ENCODE measurements at places on chromosomes 7 and 10.
A peak's percentile ranks its signal among the peaks of the same experiment; 100 is the strongest.

- DNase-seq: peak; percentile 82
Observed at GRCh38 chr7:74604326-74605020, 53.0 kb upstream of the GTF2I start.

GRCh38 chr7:8094164-8095140 lies 125.9 kb downstream of the GLCCI1 start:
- DNase-seq: no peak

DNA sequence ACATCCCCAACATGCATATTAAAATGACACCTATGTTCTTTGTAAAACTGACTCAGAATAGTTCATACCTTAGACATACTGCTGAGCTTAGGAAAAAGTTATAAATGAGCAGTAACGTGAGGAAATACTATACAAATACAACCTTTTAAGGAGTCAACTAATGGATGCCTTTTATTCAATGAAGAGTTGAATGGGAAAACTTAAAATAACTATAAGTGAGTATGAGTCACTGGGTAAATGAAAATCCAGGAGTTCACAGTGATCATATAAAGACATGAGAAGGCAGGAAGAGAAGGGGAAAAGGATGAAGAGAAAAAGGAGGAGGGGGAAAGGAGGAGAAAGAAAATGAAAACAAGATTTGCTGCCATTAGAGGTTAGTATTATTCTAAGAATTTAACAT lies 157.8 kb upstream of the PCDH15 start:
- DNase-seq: no peak

GRCh38 chr7:47336472-47337425 lies 245.2 kb downstream of the TNS3 start:
- DNase-seq: no peak

- DNase-seq: peak; percentile 54
Observed at GRCh38 chr7:45869426-45869825, 3.5 kb downstream of the CCDC201 start.

DNA sequence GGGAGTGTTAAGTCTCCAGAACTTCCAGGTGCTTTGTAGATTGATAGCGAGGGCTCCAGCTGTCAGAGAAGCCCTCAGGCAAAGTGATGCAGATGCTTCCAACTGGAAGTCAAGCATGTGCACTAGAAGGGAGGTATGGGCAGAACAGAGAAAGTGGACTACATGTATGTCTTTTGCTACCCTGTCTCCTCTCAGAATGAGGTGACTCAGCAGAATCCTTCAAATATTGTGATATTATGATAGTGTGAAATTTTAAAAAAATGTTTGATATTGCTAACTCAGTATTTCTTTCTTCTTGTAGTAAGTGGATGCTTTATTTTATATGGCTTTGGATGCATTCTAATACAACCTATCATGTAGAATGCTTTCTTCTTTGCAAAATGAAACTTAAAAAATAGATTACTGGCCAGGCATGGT lies 138.9 kb upstream of the SVIL start:
- no peak for DNase-seq

DNA sequence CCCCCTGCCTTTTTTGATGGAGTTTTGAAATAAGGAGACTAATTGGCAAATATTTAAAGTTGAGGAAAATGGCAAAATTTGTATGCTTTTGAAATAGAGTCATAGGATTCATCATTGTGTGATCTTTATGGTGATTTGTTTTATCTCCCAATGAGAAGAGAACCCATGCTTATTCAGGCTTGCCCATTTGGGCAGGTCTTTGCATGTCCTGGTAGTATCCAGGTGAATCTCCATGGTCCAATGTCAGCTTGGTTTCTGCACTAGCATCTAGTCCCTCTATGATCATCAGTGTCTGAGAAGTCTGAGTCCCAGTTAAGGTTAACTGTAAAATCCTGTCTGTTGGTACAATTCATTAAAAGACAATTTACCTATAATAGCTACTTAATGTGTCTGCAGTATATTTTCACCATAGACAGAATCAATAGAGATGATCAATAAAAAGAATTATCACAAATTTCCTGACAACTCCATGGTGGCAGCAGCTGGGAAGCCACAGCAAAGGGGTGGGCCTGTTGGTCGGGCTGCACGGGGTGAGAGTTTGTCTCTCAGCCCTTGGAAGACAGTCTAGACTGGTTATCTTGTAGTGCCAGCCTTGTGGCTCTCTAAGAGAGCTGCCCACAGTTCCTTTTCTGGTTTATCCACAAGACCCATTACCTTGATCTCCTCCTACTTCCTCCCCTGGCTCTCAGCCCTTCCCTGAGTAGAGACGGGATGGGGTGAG lies 22.2 kb upstream of the BMPER start:
- no peak for DNase-seq

GRCh38 chr10:112330607-112331160 lies 43.2 kb upstream of the ACSL5 start:
- no peak for DNase-seq

DNA sequence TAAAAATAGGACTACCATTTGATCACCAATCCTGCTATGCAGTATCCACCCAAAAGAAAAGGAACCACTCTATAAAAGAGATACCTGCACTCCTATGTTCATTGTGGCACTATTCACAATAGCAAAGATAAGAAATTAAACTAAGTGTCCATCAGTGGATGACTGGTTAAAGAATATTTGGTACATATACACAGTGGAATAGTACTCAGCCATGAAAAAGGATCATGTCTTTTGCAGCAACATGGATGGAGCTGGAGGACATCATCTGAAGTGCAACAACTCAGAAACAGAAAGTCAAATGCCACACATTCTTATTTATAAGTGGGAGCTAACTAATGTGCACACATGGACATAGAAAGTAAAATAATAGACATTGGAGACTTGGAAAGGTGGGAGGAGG lies 116.4 kb downstream of the PFKFB3 start:
- no peak for DNase-seq

DNA sequence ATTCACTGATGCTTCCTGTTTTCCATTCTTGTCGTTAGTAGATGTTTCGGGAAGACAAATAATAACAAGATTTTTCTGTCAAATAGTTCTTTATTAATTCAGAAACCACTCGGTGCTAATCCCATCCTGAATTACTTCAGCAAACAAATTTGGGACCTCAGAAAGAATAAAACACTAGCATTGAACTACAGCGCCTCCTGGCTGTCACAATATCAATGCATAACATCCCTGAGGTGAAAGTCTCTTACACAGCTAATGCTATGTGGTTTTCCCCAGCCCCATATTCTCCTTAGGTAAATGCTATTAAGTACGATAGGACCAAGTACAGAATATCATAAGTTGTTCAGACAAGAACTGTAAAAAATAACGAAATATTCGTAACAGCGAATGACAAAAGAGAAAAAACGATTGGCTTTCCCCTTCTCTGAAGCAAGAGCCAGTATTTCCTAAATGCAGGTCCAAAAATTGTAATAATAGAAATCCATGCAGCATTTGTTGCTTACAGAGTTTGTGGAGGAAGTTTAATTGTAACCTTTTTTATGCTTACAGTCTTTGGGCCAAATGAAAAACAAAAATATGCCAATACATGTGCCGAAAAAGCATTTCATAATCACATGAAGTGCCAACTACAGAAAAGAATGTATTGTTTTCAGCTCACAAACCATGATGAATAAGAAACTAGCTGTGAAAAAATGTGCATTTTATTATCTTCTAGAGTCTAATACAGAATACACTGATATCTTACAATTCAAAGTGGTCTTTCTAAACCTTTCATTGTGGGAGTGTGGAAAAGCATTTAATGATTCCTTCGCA lies 47.3 kb downstream of the MYPN start:
- peak; percentile 76 for DNase-seq

DNA sequence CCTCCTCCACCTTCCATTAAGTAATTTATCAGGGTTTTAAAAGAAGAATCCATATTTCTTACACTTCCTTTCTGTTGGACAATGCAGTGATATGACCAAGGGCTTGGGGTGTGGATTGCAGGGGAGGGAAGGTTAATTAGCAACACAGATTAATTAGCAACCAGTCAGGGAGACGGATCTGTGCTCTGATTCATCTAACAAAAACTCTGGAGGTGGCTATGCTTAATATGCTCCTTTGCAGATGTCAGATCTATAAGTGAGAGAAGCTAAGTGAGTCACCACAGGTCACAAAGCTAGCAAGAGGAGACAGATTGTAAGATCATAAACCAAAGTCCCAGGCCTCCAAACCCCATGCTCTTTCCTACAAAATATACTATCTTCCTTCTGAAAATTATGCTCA lies 178.8 kb upstream of the ITGB1 start:
- DNase-seq: peak; percentile 90

- no peak for DNase-seq
Observed at GRCh38 chr10:128386231-128386630, 260.0 kb upstream of the MKI67 start.

- no peak for DNase-seq
Observed at GRCh38 chr7:81029511-81029910, 110.7 kb upstream of the SEMA3C start.

DNA sequence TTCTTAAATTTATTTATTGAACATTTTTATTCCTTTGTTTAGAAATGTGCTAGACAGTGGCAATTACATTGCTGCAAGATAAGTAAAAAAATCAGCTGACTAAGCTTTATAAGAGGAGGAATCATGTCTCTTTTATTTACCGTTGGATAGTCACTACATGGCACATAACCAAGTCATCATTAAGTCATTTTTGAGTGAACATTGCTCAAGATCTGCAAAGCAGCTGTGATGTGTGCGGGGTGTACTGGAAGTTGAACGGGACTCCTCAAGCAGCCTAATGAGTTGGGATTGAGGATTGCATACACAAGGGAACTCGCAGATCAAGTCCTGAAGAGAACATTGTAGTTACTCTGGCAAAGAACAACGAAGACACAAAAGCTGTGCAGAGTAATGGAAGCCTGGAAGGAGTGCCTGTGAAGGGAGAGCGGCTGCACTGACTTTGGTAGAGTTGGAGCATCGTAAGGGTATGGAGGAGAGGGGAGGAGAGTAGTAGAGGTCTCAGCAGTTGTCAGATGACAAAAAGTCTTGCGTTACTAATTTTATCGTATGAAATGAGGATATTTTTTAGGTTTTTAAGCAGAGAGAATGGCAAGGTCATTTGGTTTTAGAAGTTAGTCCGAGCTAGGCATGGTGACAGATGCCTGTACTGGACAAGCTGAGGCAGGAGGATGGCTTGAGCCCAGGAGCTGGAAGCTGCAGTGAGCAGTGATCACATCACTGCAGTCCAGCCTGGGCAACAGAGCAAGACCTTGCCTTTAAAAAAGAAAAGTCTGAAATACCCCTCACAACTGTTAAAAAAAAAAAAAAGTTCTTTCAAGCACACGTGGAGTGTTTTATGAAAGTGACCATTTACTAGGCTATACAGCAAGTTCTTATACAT lies 95.1 kb downstream of the BMPR1A start:
- DNase-seq: no peak

DNA sequence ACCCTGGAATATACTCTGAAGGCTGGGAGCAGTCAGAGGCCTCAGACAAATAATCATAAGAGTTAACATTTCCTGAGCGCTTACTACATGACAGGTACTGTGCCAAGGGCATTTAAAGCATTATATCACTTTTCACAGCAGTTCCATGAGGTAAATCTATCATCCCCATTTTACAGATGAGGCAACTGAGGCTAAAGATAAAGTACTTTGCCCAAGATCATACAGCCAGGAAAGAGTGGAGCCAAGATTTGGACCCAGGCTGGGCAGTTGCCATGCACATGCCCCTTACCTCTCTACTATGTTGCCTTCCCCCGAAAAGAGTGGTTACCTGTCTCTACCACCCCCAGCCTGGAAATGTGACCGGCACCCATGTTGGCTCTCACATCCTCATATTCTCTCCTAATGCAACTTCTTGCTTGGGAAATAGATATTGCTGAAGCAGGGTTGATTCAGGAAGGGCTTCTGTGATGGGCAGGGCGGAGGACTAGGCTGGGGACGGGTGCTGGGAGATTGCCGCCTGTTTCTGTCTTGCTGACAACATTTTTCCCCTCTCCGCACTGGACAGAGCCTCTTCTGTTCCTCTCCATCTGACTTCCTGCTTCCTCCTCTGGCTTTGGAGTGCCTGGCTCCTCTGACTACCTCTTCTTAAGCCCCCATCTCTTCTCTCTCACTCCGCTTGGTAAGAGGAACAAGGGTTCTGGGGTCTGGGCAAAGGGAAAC lies 13.8 kb downstream of the SMO start:
- no peak for DNase-seq

- DNase-seq: no peak
Observed at GRCh38 chr10:80540981-80541750, 3.5 kb downstream of the SH2D4B start.

DNA sequence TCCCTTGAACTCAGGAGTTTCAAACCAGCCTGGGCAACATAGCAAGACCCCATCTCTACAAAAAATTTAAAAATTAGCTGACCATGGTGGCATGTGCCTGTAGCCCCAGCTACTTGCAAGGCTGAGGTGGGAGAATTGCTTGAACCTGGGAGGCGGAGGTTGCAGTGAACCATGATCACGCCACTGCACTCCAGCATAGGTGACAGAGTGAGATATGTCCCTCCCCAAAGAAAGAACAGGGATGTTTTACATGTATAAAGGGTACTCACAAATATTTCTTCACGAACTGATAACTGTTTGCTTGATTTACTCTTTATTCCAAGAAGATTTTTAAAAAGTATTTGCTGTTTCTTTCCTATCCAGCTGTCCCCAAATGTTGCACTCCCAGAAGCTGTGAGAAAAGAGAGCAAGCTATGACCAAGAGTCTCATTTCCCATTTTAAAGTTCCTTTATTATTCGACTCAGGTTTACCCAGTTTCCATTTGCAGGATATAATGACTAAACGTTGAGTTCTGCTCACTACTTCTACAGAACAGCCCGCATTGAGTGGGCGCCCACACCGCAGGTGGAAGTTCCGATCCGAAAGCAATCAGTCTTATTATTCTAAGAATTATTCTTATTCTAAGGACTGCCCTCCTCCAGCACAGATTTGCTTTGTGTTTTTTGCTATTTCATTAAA lies 90.7 kb downstream of the APBB1IP start:
- DNase-seq: no peak

GRCh38 chr7:136275794-136276193 lies 298.6 kb upstream of the MTPN start:
- no peak for DNase-seq

GRCh38 chr10:62806251-62806650 lies 1.7 kb downstream of the ADO start:
- no peak for DNase-seq

GRCh38 chr10:87930934-87931835 lies 67.8 kb downstream of the PTEN start:
- DNase-seq: no peak

GRCh38 chr10:3382092-3382491 lies 209.5 kb upstream of the PITRM1 start:
- no peak for DNase-seq

GRCh38 chr7:97001656-97002554 lies 3.4 kb upstream of the DLX6 start:
- no peak for DNase-seq

DNA sequence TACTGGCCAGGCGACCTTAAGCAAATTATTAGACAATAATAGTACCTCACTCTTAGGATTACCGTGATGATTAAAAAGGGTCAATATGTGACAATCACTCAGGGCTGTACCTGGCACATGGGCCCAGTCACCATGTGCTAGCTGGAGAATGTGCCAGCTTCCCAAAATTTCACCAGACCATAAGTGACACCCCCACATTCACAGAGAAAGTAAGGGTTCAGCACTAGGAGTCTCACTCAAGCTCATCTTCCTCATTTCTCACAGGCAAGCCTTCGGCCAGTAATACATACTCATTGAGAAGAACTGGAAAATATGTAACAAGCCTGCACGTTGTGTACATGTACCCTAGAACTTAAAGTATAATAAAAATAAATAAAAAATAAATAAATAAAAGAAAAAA lies 22.4 kb upstream of the C10orf71 start:
- DNase-seq: no peak

All from A172 (cell line).